NCI-H2081 treated with DMSO at 0.1 percent for 48 hours (cell line): ENCODE measurements at places on chromosomes 5 and 9.

GRCh38 chr5:172611913-172612312 is 29.1 kb upstream of the NEURL1B start:
- DNase-seq = no peak

DNA sequence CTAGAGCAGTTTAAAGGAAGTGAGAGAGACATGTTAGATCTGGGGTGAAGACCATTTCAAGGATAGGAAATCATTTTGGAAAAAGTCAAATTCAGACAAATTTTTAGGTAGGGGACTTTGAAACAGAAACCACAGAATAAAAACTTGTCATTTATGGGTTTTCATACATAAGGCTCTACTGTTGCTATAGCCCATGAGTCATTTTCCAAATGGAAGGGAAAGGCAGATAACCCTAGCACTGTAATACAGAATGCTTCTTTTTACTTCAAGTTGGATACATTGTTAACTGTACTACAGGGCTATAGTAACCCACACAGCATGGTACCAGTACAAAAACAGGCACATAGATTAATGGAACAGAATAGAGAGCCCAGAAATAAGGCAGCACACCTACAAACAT is 455.4 kb downstream of the EBF1 start:
- no peak for DNase-seq

- DNase-seq = no peak
Observed at GRCh38 chr9:19516348-19516747, 107.5 kb downstream of the ACER2 start.

- DNase-seq = no peak
Observed at GRCh38 chr9:93173365-93174051, 10.4 kb upstream of the WNK2 start.

- no peak for DNase-seq
Observed at GRCh38 chr5:124952566-124952965, 206.1 kb upstream of the ZNF608 start.

DNA sequence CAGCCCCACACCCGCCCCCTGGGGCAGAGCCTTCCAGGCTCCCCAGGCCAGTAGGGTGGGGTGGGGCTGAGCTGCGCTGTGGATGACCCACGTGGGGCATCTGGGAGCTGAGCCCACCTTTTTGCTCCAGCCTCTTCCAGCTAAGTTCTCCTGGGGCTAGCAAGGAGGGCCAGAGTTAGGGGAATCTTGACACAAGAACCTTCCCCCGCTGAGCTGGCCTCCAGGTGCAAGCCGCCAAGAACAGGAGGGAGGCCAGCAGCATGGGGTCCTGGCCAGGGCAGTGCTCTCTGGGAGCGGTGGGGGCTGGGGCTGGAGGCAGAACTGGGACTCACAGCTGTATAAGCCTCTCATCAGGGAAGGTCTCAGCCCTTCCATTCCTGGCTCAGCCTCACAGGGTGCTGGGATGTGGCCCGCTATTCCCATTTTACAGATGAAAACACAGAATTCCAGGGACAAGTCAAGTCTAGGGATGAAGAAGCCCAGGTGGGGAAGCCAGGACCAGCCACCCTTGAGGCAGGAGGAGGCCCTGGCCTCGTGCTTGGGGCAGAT is 21.5 kb downstream of the SARDH start:
- DNase-seq = no peak
